ENCODE measurements at places on chromosomes 4 and X.

DNA sequence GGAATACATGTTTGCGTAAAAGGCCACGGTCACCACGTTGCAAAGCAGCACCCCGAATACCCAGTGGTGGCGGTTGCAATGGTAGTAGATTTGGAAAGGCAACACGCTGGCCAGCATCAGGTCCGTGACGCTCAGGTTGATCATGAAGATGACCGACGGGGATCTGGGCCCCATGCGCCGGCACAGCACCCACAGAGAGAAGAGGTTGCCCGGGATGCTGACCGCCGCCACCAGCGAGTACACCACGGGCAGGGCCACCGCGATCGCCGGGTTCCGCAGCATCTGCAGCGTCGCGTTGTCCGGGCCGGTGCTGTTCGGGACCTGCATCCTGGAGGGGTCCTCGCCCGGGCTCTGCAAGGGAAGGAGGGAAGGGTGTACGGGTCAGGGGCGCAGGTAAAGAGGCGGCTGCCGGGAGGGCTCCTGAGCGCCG, 13.5 kb upstream of the ASMTL start:
- DNase-seq, result no peak

DNA sequence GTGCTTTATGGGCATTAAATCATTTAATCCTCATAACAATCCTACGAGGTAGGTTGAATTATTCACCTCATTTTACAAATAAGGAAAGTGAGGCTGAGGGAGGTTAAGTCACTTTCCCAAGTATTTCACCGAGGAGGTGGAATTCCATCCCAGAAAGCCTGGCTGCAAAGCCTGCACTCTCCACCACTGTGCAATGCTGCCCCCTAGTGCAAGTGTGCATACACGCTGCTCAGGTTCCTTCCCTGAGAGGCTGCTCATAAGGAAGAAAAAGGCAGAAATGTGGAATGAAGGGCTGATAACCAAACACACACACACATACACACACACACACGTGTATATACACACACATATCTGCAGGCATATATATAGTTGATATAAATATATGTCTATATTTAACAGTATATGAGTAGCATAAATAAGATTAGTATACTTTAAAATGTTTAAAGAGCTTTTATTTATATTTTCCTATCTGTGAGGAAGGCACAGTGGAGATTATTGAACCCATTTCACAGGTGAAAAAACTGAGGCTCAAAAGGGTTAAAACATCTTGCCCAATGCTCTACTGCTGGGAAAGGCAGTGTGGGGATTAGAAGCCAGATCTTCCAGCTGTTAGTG, 714.5 kb upstream of the TENM3 start:
- peak; percentile 33 for DNase-seq

GRCh38 chrX:118964252-118964651, 10.2 kb upstream of the LONRF3 start:
- DNase-seq, result no peak

DNA sequence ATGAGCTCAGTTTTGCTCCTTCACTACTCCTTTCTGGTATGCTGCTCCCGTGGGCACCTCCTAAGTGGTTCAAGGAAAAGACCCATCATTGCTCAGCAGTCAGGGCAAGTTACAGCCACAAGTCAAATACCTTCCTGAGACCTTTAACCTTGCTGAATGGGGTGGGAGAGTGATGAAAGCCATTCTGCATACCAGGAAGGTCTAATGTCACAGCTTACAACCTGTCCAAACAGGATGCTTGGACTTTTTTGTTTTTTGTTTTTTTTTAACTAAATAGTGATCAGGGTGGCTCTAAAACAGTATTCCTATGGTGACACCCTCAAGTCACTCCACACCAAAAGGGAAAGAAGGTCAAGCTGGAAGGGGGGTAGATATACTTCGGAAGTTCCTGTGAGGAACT, 93.1 kb downstream of the GPC3 start:
- no peak for DNase-seq

DNA sequence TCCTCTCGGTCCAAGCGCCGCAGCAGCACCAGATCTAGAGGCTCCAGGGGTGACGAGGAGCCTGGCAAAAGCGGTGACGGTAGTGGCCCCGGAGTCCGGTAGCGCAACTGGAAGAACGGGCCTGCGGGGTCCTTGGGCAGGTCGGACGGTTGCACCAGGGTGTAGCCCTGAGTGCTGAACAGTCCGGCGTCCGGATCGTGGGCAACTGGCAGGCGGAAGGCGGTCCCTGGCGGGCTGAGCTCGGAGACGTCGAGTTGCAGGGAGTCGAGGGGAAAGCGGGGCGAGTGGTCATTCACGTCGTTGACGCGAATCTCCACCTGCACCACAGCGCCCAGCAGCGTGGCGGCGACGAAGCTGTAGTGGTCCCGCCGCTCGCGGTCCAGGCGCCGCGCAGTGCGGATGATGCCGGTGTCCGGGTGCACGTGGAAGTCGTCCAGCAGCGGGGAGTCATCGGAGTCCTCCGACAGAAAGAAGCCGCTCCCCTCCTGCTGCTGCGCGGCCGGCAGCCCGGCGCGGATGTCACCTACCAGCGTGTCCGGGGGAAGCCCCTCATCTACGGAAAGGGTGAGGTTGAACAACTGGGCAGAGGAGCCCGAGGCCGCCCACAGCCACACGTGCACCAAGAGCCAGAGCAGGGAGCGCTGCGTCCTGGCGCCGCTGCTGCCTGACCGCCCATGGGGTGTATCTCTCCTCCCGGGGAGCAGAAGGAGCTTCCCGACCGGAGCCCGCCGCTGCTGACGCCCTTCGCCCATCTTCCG, 837 bp downstream of the DCHS2 start:
- DNase-seq, result no peak

GRCh38 chr4:22488106-22488505, 27.8 kb downstream of the ADGRA3 start:
- DNase-seq, result no peak

DNA sequence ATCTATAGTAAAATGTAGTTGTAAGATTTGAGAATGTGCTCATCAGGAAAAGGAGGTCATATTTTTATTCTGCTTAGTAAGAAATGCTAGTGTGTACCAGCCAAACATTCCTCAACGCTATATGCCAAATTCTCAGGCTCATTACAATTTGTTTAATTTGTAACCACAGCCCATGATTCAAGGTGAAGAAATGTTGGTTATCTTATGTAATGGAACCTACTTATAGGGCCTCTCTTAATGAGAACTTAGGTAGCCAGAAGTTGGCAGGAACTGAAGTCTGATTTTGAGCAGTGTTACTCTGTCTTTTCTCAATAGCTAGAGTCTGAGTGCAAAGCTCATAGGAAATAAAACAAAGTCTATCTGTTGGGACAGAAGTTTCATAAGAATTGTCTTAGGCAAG, 595.0 kb downstream of the GLUD2 start:
- DNase-seq, result no peak

DNA sequence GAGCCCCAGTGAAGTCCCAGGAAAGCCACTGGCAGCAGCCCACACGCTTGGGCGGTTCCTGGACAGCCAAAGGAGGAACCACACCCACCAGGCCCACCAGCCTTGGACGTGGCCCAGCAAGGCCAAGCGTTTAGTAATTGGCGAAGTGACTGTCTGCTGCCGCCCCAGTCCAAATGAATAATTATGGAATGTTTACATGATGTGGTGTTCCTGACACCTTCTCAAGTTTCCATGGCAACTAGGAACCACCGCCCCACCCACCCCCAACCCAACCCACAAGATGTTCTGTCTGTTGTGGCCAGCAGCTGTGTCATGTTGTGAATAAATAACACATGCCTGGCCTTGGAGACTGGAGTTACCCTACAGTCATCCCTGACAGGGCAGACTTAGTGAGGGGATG, 22.3 kb downstream of the APLN start:
- DNase-seq, result no peak

DNA sequence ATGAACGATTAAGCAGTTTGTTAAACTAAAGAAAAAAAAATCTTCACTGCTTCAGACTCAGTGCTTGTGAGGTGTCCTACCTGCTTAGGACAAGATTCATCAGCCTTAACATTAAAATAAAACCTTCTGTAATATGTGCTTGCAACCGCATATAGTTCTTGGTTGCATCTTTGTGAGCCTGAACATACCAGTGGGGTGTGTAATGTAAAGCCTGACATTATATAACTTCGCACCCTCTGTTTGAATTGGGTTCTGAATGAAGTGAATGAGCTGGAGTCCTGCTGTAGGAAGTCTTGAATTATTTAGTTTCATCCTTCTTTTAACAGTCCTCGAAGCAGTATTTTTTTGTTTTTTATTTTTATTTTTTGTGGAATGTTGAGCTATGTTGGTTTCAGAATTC, 3.1 kb downstream of the KDM6A start:
- no peak for DNase-seq

DNA sequence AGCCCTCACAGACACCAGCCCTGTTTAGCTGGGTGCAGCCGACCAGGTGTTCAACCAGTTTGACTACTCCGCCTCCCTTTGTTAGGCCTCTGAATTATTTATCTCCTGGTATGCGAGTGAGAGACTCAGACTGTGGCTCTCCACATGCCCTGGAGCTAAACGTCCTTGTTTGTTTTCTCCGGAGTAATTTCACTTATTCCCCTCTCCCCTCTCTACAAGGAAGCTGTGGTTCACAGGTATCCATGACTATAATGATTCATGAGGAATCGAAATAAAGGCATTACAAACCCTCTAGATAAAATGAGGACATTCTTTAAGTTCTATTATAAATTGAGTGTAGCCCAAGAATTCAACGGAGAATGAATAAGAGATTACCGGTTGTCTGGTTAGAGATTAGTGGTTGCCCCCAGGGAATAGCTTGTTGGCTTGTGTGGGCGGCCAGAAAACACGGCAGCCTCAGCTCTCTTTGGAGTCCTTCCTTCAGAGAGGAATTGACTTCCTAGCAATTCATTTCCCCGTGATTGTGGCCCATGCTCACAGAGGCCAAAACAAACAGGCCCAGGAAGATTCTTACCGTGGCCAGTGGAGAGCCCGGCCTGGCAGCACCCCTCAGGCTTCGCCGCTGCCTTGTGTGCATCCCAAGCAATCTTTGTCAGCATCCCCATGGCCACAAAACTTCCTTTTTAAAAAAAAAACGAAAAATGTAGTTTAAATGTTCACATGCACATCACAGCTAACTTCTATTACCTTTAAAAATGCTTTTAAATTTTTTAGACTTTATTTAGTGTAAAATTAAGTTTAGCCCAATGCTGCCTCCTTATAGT, 60.2 kb upstream of the CBR4 start:
- DNase-seq, result no peak

DNA sequence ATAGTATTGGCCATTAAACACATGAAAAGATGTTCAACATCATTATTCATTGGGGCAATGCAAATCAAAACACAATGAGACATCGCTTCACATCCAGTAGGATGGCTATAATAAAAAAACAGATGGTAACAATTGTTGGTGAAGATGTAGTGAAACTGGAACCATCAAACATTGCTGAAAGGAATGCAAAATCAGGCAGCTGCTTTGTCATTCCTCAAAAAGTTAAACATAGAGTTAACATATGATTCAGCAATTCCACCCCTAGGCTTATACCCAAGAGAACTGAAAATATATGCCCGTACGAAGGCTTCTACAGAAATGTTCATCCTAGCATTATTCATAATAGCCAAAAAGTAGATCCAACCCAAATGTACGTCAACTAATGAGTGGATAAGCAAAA, 144.0 kb upstream of the NAP1L5 start:
- no peak for DNase-seq

- no peak for DNase-seq
Measured at GRCh38 chr4:150863456-150863855, 151.6 kb downstream of the LRBA start.

DNA sequence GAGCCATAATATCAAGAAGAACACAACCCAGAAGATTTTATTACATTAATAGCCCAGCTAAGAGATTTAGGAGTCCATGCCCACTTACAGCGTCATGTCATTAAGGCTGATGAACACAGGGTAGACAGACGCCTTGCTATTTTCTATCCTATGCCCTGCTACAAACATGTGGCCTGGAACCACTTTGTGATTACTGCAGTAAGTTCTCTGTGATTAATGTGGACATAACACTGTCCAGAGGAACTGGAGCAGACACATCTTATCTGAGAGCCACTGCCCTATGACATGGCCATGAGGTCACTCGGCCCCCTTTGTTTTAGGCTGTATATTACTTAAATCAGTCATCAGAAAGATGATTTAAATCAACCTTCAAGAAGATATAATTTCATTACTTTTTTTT, 211.7 kb downstream of the MAML3 start:
- no peak for DNase-seq

DNA sequence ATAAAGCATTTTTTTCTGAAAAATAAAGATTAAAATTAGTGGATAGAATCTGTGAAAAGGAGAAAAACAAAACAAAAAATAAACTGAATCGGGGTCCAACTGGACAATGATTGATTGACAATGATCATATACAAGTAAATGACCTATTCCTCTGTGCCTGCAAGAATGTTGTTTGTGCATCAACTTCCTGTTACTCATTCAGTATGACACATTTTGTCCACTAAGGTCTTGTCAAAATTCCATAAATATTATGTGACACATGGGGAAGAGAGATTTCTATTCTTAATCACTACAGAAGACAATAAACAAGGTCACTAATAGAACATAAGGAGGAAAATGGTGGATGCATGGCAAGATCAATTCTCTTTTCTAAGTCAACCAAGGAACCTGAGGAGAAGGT, 54.9 kb downstream of the F8 start:
- DNase-seq, result no peak

- DNase-seq, result no peak
Measured at GRCh38 chr4:164943192-164943591, 34.3 kb downstream of the TRIM61 start.

- no peak for DNase-seq
Measured at GRCh38 chr4:33111117-33111516, 2390.9 kb downstream of the PCDH7 start.

- no peak for DNase-seq
Measured at GRCh38 chr4:36142504-36142903, 101.8 kb downstream of the ARAP2 start.

DNA sequence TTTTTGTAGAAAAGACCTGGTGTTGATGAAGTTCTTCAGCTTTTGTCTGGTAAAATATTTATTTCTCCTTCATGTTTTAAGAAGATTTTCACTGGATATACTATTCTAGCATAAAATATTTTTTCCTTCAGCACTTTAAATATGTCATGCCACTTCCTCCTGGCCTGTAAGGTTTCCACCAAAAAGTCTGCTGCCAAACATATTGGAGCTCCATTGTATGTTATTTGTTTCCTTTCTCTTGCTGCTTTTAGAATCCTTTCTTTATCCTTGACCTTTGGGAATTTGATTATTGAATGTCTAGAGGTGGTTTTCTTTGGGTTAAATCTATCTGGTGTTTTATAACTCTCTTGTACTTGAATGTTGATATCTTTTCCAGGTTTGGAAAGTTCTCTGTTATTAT, 35.6 kb upstream of the NMU start:
- no peak for DNase-seq

- DNase-seq, result no peak
Measured at GRCh38 chr4:76564123-76564915, 129.3 kb downstream of the SHROOM3 start.

DNA sequence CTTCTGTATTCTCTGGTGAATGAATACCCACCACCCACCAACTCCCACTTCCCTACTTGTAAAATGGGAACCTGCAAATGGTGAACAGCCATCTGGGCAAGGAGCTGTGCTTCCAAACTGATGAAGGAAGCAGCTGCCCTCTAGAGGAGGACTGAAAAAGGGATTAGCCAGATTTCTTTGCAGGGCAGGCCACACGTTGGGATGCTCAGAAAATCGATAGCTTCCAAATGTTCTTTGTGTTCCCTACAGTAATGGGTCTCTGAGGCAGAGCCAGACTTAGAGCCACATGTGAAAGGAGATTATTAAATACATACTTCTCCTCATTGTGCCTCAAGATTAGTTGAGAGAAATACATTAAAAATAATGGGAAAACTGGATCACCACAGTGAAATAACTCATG, 39.3 kb upstream of the LPAR4 start:
- no peak for DNase-seq

Measured in amygdala (tissue), 56 donors.